ENCODE measurements at places on chromosomes 7 and 10.

GRCh38 chr7:100371561-100372171, 1.6 kb upstream of the PILRA start:
- no peak for DNase-seq

GRCh38 chr10:100568912-100569311, 33.2 kb downstream of the HIF1AN start:
- no peak for DNase-seq

- no peak for DNase-seq
These were observed 519.1 kb downstream of the NRG3 start for GRCh38 chr10:82394122-82394521.

GRCh38 chr10:132296666-132297443, 10.9 kb downstream of the STK32C start:
- DNase-seq, result no peak

GRCh38 chr10:44439239-44439957, 54.5 kb upstream of the CXCL12 start:
- DNase-seq, result no peak
